NCI-H460 (cell line): ENCODE measurements at places on chromosomes 6 and 20. TPM values are rescaled to one million over a fixed set of nuclear protein-coding genes. Genes with fewer than 3 reads are reported as not detected.

Gene EYS
- not detected in 2 replicates for total RNA-seq

Gene MAS1
- total RNA-seq = not detected in 2 replicates

Gene BTN3A1
- 11.4 and 12.6 TPM in 2 replicates for total RNA-seq

Gene OOEP
- total RNA-seq = not detected in 2 replicates

Gene OR2H1
- not detected in 2 replicates for total RNA-seq

Gene BMP7
- total RNA-seq = 0.17 and 0.23 TPM in 2 replicates

Gene C20orf144
- not detected in 2 replicates for total RNA-seq

Gene ISM1
- not detected in 2 replicates for total RNA-seq

Gene FAM209A
- total RNA-seq = 0.17 and 0.29 TPM in 2 replicates

Gene GNAS-AS1
- 1.7 and 1.8 TPM in 2 replicates for total RNA-seq

Gene LHFPL5
- total RNA-seq = not detected in 2 replicates

Gene VARS1
- total RNA-seq = 42.1 and 46.7 TPM in 2 replicates

Gene HSP90AB1
- total RNA-seq = 828 and 915 TPM in 2 replicates

Gene TTLL9
- total RNA-seq = not detected in 2 replicates

Gene DLL1
- 0.14 and 0.17 TPM in 2 replicates for total RNA-seq

Gene CRISP3
- total RNA-seq = not detected in 2 replicates

Gene ACTL10
- not detected in 2 replicates for total RNA-seq

Gene C20orf96
- 1.0 and 3.4 TPM in 2 replicates for total RNA-seq

Gene UBE2C
- 179 and 182 TPM in 2 replicates for total RNA-seq

Gene C6orf132
- not detected in 2 replicates for total RNA-seq

Gene TFAP2D
- not detected in 2 replicates for total RNA-seq
